Fibroblast of skin of abdomen (primary cell): ENCODE measurements at places on chromosomes 5 and 9.
A peak's percentile ranks its signal among the peaks of the same experiment; 100 is the strongest.

- DNase-seq, result no peak
These were observed 8.6 kb downstream of the ITK start for GRCh38 chr5:157189223-157189622.

DNA sequence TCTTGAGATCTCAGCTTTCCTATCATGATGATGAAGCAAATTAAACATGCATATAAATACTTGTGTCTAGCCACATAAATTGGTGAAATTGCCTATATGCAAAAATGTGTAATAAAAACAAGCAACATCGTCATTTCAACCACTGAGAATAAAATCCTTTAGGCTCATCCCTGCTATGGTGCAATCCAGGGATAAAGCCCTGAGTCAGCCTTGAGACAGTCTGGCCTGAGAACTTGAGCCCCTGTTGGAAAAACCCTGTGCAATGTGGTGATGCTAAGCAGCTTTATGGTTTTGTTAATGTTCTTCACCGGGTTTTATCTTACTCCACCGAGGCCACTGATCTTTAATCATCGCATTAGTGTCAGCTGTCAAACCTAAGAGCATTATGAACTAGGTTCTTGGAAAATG, 170.5 kb downstream of the DCP2 start:
- peak; percentile 97 for DNase-seq

DNA sequence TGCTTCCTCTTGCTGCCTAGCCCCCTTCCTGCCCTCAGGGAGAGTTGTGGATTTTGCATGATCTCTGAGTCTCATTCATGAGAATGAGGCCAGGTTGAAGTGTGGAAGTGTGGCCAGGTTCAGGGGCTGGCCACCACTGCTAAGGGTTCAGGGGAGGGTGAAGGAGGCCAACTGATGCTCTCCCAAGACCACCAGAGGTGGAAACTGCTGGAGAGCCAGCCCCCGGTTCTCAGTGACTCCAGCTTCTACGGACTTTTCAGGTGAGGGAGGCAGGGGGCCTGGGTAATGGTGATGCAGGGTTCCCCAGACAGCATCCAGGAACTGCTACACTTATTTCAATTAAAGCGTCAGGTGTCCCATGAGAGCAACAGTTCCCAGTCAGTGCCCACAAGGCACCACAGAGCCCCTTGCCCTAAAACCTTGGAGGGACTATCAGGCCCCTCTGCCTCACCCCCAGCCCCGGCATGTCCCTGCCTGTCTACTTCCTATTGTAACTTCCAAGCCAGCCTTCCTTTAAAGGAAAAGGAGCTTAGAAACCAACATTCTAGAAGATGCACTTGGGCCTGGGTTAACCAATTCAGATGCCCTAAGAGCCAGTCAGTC, 50.1 kb downstream of the AMBP start:
- DNase-seq, result no peak

DNA sequence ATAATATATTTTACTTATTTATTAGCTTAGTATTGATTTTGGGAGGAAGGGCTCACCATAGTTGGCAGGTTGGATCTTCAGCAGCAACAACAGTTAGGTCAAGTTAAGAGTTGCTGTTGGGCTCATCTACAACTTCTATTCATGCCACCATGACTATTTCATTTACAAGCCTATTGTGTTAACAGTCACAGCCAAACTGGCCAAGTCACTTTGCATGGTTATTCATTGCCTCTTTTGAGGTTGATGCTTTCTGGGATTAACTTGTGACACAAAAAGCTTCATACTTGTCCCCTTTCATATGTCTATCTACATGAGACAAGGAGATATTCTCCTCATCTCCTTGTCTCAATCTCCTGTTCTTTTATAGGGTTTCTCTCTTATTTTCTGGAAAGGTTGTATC, 98.3 kb downstream of the WDR70 start:
- DNase-seq, result no peak

GRCh38 chr5:10489810-10490426, 48.2 kb downstream of the ROPN1L start:
- no peak for DNase-seq

GRCh38 chr5:58498340-58498942, 7.2 kb downstream of the GAPT start:
- DNase-seq, result peak; percentile 27

GRCh38 chr9:35108946-35109575, 6.1 kb upstream of the STOML2 start:
- DNase-seq, result no peak

DNA sequence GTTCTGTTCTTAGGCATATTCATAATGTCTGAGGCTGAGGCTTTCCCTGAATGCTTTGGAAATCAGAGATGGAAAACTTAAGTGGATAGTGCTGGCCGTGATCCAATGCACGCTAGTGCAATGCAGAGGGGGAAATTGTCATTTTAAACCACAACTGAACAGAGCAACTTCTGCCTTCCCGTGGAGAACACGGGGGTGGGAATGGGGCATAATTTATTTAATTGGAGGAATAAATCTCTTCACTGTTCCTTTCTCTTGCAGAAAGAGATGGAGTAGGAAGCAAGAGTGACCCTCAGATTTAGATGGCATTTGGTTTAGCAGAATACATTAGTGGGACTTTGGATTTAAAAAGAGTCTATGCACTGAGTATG, 22.9 kb upstream of the NREP start:
- peak; percentile 60 for DNase-seq

- no peak for DNase-seq
These were observed 32.2 kb downstream of the TRIO start for GRCh38 chr5:14175381-14175780.

DNA sequence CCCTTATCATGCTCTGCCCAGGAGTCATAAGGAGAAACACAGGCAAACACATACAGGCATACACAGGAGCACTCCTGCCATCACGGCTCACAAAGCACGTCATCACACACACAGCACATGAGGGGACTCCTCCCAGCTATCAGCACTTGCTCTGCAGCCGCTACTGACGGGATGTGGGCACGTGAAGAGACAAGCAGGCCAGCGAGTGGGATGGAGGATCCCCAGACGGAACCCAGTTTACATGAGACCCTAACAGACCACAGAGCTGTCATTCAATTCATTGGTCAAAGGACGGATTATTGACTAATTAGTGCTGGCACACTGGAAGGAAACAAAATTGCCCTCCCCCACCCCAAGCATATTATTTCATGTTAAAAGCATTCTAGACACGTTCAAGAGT, 53.6 kb downstream of the SEMA4D start:
- no peak for DNase-seq

DNA sequence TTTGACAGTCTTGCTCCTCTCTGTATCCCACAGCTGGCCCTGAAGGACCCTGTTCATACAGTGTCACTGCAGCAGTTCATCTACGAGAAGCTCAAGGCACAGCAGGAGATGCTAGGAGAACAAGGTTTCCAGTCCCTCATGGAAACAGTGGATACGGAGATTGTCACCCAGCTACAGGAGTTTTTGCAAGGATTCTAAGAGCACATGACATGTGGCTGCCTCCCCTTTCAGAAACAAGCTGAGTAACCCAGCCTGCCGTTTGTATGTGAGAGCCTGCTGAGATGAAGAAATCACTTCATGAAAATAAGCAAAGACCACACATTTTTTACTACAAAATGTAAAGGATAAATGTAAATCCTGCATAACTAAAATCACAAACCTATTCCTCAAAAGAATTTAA, 48.5 kb downstream of the LRRC70 start:
- DNase-seq, result no peak

- DNase-seq, result peak; percentile 66
These were observed 14.7 kb downstream of the SLC45A2 start for GRCh38 chr5:33969572-33970452.

DNA sequence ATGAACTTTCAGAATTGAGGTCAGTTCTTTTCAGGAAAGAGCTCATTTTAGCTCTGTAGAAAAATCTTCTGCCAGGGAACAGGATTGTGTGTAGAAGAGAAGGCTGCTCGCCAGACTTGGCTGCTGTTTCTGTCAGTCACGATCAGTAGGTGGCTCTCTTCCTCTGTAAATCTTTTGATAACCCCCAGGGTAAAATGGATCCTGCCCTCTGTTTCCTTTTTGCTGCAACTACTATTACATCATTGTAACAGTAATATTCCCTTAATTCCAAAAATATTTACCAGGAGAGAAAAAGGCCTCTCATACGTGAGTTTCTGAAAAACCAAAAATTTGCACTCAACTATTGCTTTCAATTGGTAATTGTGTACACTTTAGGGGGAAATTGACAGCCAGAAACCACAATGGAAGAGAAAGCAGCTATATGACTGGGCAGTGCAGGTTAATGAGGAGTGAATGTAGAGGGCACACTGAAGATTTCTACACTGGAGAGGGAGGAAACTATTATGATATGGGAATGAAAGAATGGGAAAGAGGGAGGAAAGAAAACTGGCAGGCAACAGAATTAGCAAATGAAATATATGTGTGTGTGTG, 12.3 kb downstream of the IFNA21 start:
- peak; percentile 9 for DNase-seq

GRCh38 chr5:670396-671270, 22.5 kb downstream of the TPPP start:
- no peak for DNase-seq

DNA sequence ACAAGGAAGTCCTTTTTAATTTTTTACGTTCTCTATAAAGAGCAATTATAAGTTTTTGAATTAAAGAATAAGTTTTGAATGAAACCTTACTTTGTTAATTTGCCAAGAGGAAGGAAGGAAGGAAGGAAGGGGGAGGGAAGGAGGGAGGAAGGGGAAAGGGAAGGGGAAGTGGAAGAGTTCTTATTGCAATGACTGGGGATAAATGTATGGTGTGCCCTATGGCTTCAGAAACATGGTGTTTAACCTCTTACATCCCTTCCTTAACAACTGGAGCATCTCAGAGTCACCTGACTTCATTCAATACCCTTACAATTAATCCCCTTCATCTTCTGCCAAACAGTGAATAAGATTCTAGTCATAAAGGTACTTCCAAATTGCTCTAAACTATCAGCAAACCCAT, 16.0 kb downstream of the CEMIP2 start:
- DNase-seq, result no peak

- no peak for DNase-seq
These were observed 40.4 kb downstream of the ABLIM3 start for GRCh38 chr5:149181732-149182131.

DNA sequence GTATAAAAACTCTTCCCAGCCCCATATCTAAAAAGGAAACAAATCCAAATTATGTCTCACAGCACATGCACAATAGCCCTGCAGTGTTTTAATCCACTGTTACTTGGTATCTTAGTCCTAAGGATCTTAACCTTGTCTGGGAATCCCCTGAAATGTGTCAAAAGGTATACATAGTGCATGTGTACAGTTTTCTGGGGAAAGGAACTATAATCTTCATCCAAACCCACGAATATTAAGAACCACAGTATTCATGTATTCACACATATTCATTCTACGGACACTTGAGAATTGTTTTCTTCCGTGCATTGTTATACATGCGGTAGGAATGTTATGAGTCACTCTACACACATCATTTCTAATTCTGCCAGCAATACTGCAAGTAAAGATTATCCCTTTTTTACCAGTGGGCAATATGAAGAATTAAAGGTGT, 47.8 kb upstream of the SNX2 start:
- DNase-seq, result peak; percentile 78

DNA sequence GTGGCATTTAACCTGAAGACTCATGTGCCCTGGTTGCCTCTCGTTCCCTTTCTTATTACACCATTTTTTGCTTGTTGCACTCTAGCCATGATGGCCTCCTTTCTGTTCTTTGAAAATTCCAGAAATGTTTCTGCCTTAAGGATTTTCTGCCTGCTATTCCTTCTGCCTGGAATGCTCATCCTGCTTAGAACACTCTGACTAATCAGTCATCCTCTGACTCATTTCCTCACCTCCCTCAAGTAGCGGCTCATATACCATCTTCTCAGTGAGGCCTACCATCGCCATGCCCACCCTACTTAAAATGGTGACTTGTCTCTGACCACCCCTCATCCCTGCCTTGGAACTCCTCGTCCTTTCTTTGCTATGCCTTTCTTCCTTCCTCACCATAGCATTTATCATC, 68.8 kb downstream of the KIF4B start:
- DNase-seq, result peak; percentile 88

- DNase-seq, result peak; percentile 26
These were observed 14.0 kb downstream of the FGFR4 start for GRCh38 chr5:177100714-177101121.

DNA sequence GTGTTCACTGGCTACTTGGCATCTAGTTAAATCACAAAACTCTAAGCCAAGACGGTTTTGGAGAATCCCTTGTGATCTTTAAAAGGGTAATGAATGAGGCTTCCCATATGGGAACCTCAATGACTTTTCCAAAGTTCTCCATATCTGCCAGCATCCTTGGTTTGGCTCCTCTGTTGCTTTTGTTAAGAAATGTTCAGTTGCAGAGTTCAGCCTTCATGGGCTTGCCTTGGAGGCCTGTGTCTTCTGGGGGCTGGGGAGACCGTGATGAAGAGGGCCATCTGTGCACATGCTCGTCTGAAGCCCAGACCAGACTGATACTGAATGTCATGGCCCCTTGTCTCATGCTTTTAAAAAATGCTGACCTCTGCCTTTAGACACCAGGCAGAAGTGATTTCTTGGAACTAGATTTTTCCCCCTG, 84.3 kb downstream of the RAI14 start:
- DNase-seq, result no peak

DNA sequence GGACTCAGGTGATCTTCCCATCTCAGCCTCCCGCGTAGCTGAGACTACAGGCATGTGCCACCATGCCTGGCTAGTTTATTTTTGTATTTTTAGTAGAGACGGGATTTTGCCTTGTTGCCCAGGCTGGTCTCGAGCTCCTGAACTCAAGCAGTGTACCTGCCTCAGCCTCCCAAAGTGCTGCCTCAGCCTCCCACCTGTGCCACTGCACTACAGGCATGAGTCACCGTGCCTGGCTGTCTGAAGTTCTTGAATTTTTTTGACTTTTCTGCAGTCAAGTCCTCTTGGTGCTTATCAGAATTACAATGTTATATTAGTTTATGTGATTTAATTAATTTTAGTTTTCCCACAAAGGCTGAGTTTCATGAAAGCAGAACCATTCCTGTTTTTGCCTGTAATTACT, 9.8 kb downstream of the SPIN1 start:
- no peak for DNase-seq

DNA sequence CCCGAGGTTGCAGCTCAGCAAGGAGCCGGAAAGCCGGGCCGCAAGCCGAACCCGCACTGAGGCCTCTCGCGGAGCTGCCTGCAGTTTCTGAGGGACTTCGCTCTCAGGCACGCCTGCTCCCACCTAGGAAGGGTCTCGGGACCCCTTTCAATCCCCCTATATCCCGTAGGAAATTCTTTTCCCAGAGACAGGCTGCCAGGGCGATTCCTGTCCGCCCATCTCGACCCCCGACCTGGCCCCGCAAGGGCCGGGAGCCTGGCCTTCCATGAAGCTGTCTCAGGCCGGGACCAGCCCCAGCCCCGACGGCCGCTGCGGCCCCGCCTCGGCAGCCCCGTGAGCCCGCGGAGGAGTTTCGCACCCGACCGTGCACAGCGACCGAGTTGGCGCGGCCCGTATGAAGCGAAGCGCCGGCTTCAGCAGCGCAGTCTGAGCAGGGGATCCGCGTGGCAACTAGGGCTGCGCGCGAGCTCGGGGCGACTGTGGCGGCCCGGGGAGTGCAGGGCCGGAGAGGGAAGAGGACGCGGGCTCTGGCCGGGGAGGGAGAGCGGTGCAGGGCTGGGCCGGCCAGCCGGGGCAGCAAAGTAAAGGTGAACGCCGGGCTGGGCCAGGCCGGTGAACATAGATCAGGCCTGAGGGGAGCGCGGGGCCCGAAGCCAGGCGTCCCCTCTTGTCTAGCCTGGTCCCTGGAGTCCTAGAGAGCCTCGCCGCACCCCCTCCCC, 977 bp upstream of the PRDM12 start:
- no peak for DNase-seq

- DNase-seq, result peak; percentile 44
These were observed 168.0 kb upstream of the SPRY4 start for GRCh38 chr5:142492781-142493281.
